ENCODE measurements at places on chromosomes 16 and 17.

- no peak for DNase-seq
These were observed 3.8 kb downstream of the TNRC6C start for GRCh38 chr17:77962348-77962747.

DNA sequence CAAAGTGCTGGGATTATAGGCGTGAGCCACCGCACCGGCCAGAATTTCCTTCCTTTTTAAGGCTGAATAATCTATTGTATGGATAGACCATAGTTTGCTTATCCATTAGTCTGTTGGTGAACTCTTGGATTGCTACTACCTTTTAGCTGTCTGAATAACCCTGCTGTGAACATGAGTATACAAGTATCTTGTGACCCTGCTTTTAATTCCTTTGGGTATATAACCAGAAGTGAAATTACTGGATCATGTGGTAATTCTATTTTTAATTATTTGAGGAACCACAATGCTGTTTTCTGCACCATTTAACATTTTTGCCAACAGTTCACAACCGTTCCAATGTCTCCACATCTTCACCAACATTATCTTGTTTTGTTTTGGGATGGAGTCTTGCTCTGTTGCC lies 4.6 kb upstream of the OTOA start:
- no peak for DNase-seq

DNA sequence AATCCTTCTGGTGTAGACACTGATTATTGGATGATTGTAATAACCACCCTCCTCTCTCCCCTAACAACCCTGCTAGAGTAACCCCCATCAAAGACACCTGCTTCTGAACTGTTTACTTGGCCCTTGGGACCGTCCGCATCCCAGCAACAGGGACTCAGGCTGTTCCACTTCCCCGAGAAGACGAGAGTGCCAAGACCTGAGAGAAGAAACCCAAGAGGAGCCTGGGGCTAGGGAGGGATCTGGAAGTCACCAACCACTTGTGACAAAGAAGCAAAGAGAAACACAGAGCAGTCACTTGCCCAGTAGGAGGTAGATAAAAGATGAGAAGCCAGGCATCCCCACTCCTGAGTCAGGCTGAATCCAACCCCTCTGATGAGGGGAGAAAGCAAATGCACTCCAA lies 84.3 kb downstream of the CDH11 start:
- no peak for DNase-seq

DNA sequence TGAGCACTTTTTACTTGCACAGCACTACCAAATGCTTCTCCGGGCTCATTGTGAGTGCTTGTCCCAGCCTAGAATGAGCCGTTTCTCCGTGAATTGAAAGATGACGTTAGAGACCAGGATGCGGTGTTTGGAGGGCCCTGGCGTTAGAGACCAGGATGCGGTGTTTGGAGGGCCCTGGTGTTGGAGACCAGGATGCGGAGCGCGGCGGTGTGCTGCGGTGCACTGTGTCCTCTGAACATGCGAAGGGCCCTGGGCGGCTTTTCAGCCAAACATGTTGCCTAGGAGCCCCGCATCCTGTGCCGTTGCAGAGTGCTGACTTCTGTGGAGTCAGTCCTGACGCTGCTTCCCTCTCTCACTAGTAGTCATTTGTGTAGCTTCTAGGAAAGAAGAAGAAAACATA lies 42.7 kb downstream of the BANP start:
- no peak for DNase-seq

- peak; percentile 76 for DNase-seq
These were observed 151.5 kb downstream of the KCNJ2 start for GRCh38 chr17:70320673-70321345.

DNA sequence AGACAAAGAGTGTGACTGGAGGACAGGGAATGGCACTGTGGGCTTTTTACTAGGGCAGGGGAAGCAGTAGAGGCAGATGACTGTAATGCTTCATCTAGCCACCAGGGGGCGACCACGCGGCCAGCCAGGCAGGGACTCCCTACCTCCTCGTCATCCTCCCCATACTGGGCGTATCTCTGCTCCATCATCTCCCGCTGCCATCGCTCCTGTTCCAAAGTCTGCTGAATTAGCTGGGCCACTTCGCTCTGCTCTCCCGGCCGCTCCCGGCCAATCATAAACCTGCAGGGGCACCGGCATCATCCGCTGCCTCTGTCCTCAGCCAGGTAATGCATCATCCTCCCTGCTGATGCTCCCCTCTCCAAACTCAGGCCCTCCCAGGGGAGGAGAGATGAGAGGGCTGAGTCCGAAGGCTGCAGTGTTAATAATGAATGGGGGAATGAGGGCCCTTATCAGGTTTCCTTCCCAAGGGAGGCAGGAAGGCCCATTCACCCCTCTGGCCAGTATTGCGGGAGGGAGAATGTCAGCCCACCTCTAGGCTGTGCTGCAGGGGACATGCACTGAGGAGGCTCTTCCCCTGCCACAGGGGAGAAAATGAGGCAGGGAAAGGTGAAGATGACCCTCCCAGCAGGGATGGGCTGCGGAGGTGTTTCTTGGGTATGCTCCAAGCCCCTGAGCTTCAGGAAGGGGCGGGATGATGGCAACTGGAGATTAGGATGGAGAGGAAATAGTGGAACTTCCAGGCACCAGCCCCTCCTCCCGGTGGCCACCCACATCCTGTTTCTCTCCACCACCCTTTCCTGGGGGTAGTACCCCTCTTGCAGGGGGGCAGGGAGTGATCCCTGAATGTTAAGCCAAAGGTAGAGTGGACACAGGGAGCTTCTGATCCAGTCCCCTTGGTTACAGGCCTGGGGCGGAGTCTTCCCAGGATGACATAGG lies 10.3 kb upstream of the SAMD14 start:
- no peak for DNase-seq

Measured in right lung (tissue), 10 donors.